Aorta (tissue), 5 donors: ENCODE measurements at places on chromosomes 12 and 14. TPM values are rescaled to one million over a fixed set of nuclear protein-coding genes. Genes with fewer than 3 reads are reported as not detected.

Gene VDR
- 9.3 TPM for total RNA-seq

Gene PEX5
- total RNA-seq: 37.9 TPM

Gene FGD4
- total RNA-seq: 46.9 TPM

Gene NPFF
- not detected for total RNA-seq

Gene CELA1
- not detected for total RNA-seq

DNA sequence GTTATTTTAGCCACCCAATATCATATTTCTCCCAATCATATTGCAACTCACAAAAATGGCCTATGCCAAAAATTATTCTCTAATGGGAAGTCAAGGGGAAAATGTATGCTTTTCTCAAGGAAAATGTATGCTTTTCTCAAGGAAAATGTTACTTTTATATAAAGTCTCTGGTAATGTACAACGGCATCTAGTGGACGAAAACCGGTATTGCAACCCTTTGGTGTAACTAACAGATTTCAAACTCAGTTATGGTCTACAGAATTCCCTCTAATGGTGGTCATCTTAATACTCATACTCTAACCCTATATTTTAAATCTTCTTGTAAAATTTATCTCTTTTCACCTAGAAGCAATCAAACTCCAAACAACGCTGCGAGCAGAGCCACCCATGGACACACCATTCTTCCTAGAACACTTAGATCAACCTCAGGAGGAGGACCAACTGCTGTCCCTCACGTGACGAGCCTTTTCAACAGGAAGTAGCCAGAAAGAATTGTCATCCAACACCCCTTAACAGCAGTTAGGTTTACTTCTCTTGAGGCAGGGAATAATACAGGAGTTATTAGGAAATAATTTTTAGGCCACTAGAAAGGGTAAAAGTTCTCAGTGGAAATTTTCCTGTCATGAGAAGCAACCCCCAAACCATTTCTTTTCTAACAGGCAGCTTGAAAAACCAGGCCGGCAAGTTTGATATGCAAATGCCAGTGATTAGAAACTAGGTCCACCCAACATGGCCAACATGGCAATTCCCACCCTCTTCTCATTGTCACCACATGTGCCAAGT lies 20.1 kb downstream of the APOBEC1 start:
- DNase-seq: no peak
- H3K4me3 ChIP-seq: no peak overlapping the region
- no peaks in the 10 kb centered on the region for H3K36me3 ChIP-seq
- H3K4me1 ChIP-seq: no peaks in the 10 kb centered on the region
- no peak overlapping the region for H3K27ac ChIP-seq
- H3K27me3 ChIP-seq: no peaks in the 10 kb centered on the region

- no peaks in the 10 kb centered on the region for H3K27me3 ChIP-seq
- H3K27ac ChIP-seq: peak within 1 kb of the TSS; percentile 96
- peaks cover 2% of the 10 kb centered on the region for H3K36me3 ChIP-seq
- peak; percentile 96 for DNase-seq
- no peaks in the 10 kb centered on the region for H3K4me1 ChIP-seq
Observed at GRCh38 chr14:68792979-68793733, at the start of gene ZFP36L1. ZFP36L1 (minus strand) TSS chr14:68793067; CDS start chr14:68792938, 129 bp downstream.

GRCh38 chr14:23513818-23514643 lies 37.5 kb downstream of the ZFHX2 start:
- DNase-seq: no peak
- no peak overlapping the region for H3K4me3 ChIP-seq
- H3K4me1 ChIP-seq: no peaks in the 10 kb centered on the region
- H3K36me3 ChIP-seq: no peaks in the 10 kb centered on the region
- no peaks in the 10 kb centered on the region for H3K27me3 ChIP-seq

DNA sequence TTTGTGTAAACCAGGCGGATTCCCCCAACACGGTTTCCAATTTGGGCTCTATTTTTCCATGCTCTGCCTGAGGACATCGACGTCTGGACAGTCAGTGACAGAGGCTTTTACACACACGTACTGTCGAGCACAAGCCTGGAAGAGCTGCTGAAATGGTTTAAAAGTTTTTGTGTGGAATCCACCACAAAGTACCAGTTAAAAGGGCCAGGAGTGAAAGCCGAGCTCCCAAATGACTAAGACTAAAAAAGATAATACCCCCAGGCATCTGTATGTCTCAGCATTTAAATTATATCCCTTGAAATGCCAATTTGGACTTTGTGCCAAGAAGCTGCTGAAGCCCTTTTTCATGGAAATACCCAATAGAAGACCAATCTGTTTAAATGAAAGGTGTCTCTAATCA lies 173.2 kb downstream of the EGLN3 start:
- DNase-seq: no peak
- H3K27me3 ChIP-seq: no peaks in the 10 kb centered on the region
- no peaks in the 10 kb centered on the region for H3K4me1 ChIP-seq
- no peaks in the 10 kb centered on the region for H3K36me3 ChIP-seq
- no peak overlapping the region for H3K27ac ChIP-seq
- H3K4me3 ChIP-seq: no peak overlapping the region

GRCh38 chr14:39766397-39767000 lies 334.3 kb upstream of the FBXO33 start:
- no peak overlapping the region for H3K27ac ChIP-seq
- H3K4me1 ChIP-seq: no peaks in the 10 kb centered on the region

DNA sequence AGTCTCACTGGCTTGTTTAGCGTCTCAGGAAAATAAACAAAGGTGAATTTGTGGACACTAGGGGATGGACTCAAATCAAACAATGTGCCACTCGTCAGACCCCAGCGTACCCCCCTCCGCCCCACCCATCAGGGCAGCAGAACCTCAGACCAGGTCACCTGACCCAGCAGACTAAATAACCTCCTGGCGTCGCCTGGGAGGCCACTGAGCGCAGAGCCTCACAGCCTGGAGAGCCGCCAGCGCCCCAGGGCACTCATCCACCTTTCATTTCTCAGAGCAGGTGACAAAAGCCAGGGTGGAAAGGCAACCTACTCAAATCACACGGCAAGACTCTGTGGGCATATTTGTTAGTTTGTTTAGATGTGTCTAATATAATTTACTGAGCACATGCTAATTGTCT lies 100.9 kb downstream of the DICER1 start:
- H3K36me3 ChIP-seq: no peaks in the 10 kb centered on the region
- no peaks in the 10 kb centered on the region for H3K4me1 ChIP-seq
- no peak for DNase-seq
- no peaks in the 10 kb centered on the region for H3K27me3 ChIP-seq

DNA sequence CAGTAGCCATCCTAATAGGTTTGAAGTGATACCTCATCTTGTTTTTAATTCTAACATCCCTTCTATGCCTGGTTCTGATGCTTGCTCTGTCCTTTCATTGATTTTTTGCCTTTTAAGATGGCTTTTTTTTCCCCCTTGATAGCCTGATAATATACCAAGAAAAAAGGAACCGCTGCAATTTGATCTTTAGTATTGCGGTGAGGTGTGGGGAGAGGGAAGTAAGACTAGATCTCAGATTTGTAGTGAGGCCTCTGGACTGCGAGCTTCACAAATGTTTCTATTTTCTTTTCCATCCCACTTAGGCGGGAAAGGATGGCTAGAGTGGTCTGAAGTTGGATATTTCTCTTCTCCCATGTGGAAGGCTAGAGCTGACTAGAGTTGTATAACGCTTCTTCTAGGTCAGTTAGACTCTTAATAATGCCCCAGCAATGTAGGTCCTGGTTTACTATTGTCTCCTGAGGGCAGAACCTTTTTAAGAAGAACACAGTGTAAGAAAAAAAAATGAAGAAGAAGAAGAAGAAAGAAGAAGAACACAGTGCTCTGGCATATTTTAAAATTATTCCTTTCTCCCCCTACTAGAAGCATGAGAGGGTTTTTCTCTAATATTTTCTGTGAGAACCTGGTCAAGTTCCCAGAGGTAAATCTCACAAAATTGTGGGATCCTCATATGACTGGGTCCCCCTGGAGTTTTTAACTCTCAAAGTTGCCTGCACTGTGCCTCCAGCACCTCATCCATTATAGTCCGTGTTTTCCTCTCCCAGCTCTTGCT lies 11.9 kb upstream of the KLRB1 start:
- H3K4me3 ChIP-seq: no peak overlapping the region
- no peaks in the 10 kb centered on the region for H3K4me1 ChIP-seq
- no peak for DNase-seq
- H3K27ac ChIP-seq: no peak overlapping the region

- H3K4me1 ChIP-seq: no peaks in the 10 kb centered on the region
- H3K4me3 ChIP-seq: no peak overlapping the region
- DNase-seq: no peak
- H3K27ac ChIP-seq: no peak overlapping the region
Observed at GRCh38 chr12:118827047-118827446, 154.3 kb upstream of the SRRM4 start.
